ENCODE measurements at places on chromosomes 11 and 22. TPM values are rescaled to one million over a fixed set of nuclear protein-coding genes. Genes with fewer than 3 reads are reported as not detected.

OR4D10 gene
- total RNA-seq, result not detected

TBX1 gene
- total RNA-seq, result 22.6 TPM

ROM1 gene
- total RNA-seq, result 1.7 TPM

FDXACB1 gene
- total RNA-seq, result 3.0 TPM

CACNA1I gene
- total RNA-seq, result under 0.01 TPM

FANCF gene
- total RNA-seq, result 8.3 TPM

SMIM35 gene
- not detected for total RNA-seq

Data from hair follicular keratinocyte (primary cell).